ENCODE measurements at places on chromosomes 7 and 10.

DNA sequence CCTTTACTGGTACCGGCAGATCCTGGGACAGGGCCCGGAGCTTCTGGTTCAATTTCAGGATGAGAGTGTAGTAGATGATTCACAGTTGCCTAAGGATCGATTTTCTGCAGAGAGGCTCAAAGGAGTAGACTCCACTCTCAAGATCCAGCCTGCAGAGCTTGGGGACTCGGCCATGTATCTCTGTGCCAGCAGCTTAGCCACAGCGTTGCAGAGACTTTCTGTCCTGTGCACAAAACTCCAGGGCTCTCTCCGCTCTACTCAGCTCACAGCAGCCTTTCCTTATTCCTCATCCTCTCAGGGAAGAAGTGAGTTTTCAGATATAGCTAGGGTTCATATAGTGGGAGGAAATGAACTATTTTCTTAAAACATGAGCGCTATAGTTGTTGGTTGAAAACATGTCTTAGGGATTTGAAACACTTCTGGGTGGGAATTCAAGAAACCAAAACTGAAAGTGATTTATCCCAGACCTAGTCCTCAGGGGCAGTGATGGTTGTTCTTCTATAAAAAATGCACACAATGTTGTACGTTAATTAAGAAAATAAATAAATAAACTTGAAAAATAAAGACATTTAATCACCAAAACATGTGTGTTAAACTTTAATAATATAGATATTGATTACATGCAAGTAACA lies 150.2 kb upstream of the PRSS58 start:
- no peak for DNase-seq

GRCh38 chr7:107133396-107133795 lies 35.4 kb upstream of the HBP1 start:
- no peak for DNase-seq

GRCh38 chr7:3162289-3162688 lies 118.6 kb upstream of the CARD11 start:
- DNase-seq, result no peak

DNA sequence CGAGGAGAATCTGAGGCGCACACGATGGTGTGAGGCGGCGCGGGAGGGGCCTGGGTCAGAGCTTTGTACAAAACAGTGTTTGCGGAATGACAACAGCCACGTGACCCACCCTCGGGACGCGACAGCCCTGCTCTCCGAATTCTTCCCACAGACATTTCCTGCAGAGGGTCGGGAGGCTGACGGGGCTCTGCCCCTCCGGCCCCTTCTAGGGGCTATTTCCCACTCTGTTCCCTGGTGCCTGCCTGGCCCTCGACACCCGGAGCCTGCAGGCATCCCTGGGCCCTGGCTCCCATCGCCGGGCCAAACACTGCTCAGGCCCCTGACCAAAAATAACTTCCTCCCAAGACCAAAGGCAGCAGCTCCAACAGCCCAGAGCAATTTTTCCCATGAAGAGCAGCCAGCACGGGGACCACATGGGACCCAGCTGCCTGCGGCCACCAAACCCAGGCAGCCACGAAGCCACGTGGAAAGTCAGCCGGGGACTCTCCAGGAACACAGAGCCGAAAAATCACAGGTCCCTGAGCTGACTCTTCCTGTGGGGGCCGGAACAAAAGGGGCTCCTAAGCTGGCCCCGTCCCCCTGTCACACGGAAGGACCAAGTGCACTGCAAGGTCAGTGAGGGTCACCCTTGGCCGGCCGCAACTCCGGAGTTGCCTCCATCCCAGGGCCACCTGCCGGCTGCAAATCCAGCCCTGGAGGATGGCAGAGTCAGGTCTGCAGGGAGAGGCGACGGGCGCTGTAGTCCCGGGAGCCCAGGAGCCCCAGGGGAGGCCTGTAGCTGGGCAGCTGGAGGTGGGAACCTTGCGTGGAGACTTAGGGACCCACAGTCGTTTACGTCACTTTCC lies 42.0 kb downstream of the PAPOLB start:
- DNase-seq, result no peak

GRCh38 chr7:30252885-30253795 lies 31.3 kb upstream of the ZNRF2 start:
- DNase-seq, result peak; percentile 77

DNA sequence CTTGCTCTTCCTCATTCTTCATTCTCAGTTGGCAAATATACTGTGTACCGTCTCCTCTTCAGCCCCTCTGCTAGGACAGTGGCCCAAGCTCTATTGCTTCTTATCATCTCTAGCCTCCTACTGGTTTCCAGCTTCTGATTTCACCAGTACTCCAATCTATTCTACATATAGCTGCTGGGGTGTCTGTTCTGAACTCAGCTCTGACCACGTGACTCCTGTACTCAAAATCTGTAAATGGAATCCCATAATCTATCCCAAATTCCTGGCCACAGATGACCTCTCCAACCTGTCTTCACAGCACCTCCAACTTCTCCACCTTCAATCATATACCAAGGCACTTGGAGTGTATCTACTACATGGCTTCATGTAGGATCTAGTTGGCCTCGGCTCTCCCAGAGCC lies 152.9 kb downstream of the NRCAM start:
- DNase-seq, result no peak

- DNase-seq, result no peak
Observed at GRCh38 chr7:153604-154003, 38.8 kb upstream of the FAM20C start.

GRCh38 chr10:102642736-102643335 lies 1.4 kb upstream of the TRIM8 start:
- DNase-seq, result peak; percentile 33

GRCh38 chr7:142498364-142498763 lies 240.5 kb upstream of the PRSS58 start:
- DNase-seq, result no peak

GRCh38 chr7:39978230-39978934 lies 28.3 kb downstream of the CDK13 start:
- no peak for DNase-seq

DNA sequence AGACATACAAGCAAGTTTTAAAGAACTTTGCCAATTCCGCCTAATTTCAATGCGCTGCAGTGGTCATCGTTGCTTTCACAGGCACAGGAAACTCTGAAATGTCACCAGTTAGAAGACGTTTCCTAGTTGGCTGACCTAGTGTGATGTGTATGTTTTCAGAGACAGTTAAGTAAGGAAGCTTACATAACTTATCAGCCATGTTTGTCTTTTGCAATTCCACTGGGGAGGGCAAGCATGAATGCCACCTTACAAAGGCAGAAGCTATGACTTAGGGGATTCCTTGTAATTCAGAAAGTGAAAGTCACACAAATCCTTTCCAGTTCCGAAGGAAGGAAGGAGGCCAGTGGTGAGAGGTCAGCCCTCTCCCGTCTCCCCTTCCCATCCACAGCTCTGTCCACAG lies 15.0 kb upstream of the NPS start:
- no peak for DNase-seq

GRCh38 chr7:22727714-22728035 lies 675 bp downstream of the IL6 start:
- no peak for DNase-seq

DNA sequence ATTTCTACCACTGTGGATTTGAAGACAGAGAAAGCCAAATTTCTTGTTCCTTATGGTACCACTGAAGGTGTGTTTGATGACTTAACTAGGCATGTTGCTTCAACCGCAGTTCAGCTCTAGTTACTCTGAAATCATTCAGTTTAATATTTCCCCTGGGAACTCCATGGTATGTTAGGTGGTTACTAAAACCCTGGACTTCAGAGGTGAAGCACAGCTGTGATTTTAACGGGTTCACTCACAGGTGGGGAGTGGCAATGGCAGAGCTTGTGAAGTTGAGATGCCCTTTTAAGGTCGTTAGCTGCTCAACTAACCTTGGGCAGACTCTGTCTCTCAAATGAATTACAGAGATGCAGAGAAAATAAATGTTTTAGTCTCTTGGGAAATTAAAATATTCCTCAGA lies 163.6 kb upstream of the PHYHIPL start:
- no peak for DNase-seq

DNA sequence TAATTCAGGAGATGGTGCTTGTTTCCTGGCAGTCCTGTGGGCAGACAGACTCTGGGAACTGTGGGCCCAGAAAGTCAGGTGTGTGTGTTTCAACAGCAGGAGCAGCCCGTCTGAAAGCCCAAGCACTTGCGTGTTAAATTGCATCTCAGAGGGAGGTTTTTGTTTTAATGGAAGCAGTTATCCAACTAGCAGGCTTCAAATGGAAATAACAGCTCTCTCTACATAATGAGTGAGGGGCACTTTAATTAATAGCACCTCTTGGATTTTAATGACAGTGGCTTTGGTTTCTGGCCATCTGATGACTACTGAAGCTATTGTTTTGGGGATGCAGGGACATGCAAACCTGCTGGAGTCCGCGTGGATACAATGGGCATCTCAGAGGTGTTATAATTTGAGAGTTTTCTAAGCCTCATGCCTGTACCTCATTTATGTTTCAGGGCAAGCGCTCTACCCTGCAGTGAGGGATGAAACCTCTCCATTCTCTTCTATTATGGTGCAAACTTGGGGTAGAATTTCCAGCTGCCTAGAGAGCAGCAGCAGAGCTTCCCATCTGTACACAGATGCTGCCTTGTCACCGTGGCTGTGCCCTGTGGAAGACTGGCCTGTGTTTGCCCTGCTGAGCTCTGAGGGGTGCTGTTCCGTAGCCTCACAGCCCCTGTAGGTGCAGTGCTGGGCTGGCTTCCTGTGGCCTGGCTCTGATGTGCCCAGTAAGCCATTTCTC lies 206.6 kb upstream of the GPR26 start:
- no peak for DNase-seq

DNA sequence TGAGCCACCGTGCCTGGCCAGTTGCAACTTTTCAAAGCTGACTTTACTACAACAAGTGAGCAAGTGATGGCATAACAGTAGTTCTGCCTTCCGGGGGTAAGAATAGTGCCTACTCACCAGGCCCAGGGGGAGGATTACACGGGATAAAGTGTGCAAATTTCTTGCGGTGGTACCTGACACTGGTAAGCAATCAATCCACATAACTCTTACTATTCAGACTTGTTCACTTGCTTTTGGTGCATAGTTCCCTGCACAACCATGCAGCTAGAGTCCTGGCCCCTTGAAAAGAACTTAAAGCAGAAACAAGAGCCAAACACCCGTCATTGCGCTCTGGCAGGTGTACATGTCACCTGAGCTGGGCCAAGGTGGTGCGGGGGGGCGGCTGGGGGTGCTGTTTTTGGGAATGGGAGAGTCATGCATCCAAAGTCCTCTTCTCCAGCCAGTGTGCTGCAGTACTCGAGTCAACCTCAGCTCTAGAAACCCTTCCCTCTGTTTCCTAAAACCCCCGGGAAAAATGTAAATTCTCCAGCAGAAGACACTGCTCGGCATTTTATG lies 5.4 kb upstream of the COBL start:
- DNase-seq, result no peak

- no peak for DNase-seq
Observed at GRCh38 chr7:4162884-4163564, 519.1 kb upstream of the FOXK1 start.

DNA sequence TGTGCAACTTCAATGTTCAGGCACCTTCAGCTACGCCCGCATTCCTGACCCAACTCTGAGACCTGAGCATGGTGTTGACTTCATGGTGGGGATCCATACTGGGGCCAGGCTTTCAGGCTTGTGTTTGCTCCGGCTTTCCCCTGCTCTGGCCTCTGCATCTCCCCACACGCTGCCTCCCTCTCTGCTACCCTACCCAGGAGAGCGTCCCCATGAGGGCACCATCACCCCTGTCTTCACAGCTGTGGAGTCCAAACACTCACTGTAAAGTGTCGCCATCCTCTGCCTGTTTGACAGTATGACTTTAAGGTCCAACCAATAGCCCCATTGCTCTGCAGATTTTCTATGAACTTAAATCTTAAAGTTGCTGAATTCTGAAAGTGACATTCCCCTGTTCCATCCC lies 199.0 kb upstream of the GRB10 start:
- no peak for DNase-seq

GRCh38 chr10:79055892-79056291 lies 12.9 kb upstream of the ZMIZ1 start:
- DNase-seq, result no peak

DNA sequence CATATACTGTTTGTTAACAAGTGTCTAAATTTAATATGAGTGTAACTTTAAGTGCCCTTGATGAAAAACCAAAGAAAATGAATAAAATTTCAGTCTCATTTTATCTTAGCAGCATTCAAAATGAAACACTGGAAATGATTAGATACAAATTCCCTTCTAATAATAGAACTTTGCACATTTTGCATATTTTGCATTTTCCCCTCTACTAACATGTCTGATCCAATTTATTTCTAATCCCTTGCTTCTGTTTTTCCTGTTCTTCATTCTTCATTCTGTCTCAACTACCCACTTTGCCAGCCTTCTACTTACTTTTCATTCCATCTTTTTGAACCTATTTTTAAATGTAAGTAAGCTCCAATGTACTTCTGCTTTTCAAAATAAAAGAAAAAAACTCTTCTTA lies 42.7 kb upstream of the SEMA3D start:
- no peak for DNase-seq

DNA sequence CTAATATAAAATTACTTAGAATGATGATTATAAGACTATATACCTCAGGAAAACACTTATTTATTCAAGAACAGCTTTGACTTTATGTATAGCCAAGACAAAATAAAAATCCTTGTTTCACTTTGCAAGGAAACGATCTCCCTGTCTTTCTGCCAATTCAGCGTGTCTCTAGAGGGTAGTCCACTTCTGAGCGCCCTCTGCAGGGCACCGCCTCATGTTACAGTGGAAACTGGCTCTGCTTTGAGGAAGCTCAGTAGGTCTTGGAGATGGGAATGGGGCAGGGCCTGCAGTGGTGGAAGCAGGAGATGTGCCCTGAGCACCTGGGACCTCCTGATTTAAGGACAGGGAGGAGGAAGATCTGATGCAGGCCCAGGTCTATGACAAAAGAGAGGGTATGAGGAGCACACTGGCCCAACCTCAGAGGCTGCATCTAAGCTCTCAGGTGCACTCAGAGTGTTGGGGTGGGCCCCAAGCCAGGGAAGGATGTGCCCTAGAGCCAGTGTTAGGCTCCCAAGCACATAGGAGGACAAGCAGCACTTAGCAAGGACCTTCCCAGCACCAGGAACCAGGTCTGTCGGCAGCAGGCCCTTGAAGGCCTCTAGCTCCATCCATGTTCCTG lies 481.0 kb downstream of the TNS3 start:
- DNase-seq, result peak; percentile 63

GRCh38 chr10:126598009-126598408 lies 72.5 kb downstream of the C10orf90 start:
- DNase-seq, result peak; percentile 60

- DNase-seq, result no peak
Observed at GRCh38 chr7:90825779-90826178, 229.7 kb downstream of the CDK14 start.

DNA sequence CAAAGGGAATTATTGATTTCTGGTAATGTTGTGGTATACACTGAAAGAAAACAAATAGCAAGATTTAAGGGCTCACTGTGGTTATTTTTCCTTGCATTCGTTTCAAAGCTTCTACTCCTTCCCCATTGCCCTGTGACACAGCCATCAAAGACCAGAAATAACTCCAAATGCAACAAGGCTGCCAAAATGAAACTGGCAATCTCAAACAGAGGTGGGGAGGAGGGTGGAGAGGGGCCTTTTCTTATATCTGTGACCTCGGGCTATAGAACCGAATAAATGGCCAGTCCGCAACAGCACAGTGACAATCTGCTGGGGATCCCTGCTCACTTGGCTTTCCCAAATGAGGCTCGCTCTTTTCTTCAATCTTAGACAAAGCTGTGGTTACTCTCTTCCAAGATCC lies 17.4 kb upstream of the SPOCK2 start:
- DNase-seq, result no peak

GRCh38 chr10:113987805-113988204 lies 55.9 kb upstream of the ADRB1 start:
- DNase-seq, result peak; percentile 14
